ENCODE measurements at places on chromosomes 5 and 9. TPM values are rescaled to one million over a fixed set of nuclear protein-coding genes. Genes with fewer than 3 reads are reported as not detected.

DNA sequence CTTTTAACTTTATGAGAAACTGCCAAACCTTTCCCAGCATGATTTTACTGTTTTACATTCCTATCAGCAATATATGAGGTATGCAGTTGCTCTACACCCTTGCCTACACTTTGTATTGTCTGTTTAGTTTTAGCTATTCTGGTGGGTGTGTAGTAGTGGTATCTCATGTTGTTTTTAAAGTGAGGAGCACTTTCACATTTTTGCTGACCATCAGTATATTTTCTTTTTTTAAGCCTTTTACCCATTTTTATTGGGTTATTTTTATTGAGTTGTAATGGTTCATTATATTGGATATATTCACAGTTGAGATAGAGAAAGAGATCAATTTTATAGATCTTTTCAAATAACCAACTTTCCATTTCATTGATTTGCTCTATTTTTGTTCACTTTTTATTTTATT, 102.4 kb downstream of the BARX1 start:
- no peak for DNase-seq
- H3K4me3 ChIP-seq = no peak overlapping the region
- no peaks in the 10 kb centered on the region for H3K4me1 ChIP-seq
- H3K36me3 ChIP-seq = no peaks in the 10 kb centered on the region
- no peak overlapping the region for H3K27ac ChIP-seq
- peaks cover 8% of the 10 kb centered on the region for H3K27me3 ChIP-seq

WNK2 gene
- 7.7 TPM for total RNA-seq

DNA sequence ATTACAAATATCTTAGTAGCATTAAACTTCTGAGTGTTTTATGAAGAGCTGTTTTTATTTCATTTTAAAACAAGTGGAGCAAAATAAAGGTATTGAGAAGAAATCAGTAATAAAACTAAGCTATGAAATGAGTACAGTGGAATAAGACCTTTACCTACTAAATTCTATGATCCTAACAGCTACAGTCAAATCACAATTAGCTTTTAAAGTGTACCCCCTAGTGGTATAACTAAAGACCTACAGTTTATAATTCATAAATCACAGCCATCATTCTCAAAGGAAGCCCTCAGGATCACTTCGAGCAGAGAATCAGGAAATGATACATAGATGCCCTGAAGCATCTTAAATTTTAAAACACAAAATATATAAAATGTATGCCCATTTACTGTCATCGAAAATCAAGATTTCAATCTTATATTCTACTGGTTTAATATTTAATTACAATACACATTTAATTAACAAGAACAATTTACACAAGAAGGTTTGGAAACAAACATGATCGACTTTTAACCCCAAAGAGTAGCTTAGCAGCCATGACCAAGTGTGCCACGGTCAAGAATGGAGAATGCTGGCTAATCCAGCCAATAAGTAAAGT, 12.3 kb downstream of the CCNH start:
- H3K36me3 ChIP-seq = peaks cover 87% of the 10 kb centered on the region
- no peaks in the 10 kb centered on the region for H3K27me3 ChIP-seq
- H3K4me1 ChIP-seq = peaks cover 21% of the 10 kb centered on the region
- DNase-seq = no peak
- H3K4me3 ChIP-seq = no peak overlapping the region

FAM221B gene
- 0.32 TPM for total RNA-seq

- no peaks in the 10 kb centered on the region for H3K36me3 ChIP-seq
- no peak for DNase-seq
- H3K4me1 ChIP-seq = peaks cover 44% of the 10 kb centered on the region
- H3K27me3 ChIP-seq = no peaks in the 10 kb centered on the region
- H3K27ac ChIP-seq = peak overlapping the region; percentile 56
Observed at GRCh38 chr5:157562111-157562581, 13.4 kb downstream of the ADAM19 start.

DAB2 gene
- total RNA-seq = 164 TPM

GRIA1 gene
- 10.3 TPM for total RNA-seq

DNA sequence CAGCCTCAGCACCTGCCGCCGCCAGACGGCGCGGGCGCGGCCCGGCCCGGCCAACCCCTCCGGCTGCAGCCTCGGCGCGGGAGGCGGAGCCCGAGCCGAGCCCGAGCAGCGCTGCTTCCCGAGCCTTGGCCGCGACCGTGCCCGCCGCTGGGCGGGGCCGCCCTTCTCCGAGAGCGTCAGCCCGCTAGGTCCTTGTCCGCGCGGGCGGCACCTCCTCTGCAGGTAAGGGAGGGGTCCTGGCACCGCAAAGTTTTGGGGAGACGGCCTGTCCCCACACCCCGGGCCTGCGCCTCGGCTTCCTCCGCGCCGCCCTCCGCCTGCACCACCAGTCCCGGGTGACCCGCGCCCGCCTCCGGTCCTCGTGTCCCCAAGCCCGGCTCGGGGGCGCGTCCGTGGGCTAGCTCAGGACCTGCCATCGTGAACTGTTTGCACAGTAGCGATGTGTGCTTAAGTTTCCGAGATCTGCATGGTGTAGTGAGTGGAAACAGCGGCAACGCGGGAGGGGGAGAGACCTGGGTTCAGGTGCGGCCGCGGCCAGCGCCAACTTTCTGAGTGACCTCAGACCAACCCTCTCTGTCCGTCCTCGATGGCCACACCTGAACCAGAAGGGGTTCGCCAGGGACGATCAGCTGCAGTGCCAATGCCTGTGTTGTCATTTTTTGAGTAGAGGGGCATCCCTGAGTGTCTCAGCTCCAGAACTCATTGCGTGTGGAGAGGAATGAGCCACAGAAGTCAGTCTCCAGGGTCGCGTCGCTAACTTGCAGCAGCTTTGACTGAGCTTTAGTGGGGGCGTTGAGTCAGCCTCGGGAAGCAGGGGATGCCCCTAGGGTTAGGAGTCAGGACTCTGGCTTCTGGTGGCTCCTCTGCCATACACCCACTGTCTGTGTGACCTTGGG, at the start of gene FRMPD1:
FRMPD1 (plus strand) TSS at position 82 of the 896 bp plus-strand sequence. CDS start 41,688 bp downstream, outside the sequence.
- H3K27me3 ChIP-seq = peaks cover 62% of the 10 kb centered on the region
- peak; percentile 78 for DNase-seq
- peaks cover 11% of the 10 kb centered on the region for H3K4me1 ChIP-seq
- no peak within 1 kb of the TSS for H3K27ac ChIP-seq
- peak within 1 kb of the TSS; percentile 61 for H3K4me3 ChIP-seq

LAMC3 gene
- 26.4 TPM for total RNA-seq

GRCh38 chr5:4212981-4213819, 617.6 kb downstream of the IRX1 start:
- H3K4me3 ChIP-seq = no peak overlapping the region
- no peak overlapping the region for H3K27ac ChIP-seq
- no peak for DNase-seq
- H3K27me3 ChIP-seq = no peaks in the 10 kb centered on the region
- H3K36me3 ChIP-seq = no peaks in the 10 kb centered on the region

DNA sequence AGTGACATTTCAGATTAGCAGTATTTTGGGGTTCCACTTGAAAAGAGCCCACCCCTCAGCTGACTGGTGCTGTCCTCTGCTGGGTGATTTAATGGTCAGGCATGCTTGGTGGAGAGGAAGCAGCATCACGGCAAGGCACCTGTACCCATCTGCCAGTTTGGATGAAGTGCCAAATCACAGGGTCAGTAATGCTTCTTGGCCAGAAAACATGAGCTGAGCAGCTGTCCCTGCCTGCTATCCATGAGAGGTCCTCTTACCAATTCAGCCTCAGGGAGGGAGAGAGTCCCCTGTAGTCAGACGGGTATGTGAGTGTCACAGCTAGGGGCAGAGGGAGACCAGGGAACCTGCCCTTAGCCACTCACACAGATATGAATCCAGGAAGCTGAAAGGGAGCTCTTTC, 137.9 kb downstream of the SEC61B start:
- peaks cover 7% of the 10 kb centered on the region for H3K27me3 ChIP-seq
- H3K4me3 ChIP-seq = no peak overlapping the region
- H3K4me1 ChIP-seq = no peaks in the 10 kb centered on the region

GRCh38 chr9:98326459-98327248, 71.2 kb upstream of the TBC1D2 start:
- H3K27me3 ChIP-seq = no peaks in the 10 kb centered on the region
- H3K4me3 ChIP-seq = no peak overlapping the region
- no peaks in the 10 kb centered on the region for H3K36me3 ChIP-seq
- DNase-seq = no peak
- H3K27ac ChIP-seq = no peak overlapping the region
- H3K4me1 ChIP-seq = peaks cover 2% of the 10 kb centered on the region

DNA sequence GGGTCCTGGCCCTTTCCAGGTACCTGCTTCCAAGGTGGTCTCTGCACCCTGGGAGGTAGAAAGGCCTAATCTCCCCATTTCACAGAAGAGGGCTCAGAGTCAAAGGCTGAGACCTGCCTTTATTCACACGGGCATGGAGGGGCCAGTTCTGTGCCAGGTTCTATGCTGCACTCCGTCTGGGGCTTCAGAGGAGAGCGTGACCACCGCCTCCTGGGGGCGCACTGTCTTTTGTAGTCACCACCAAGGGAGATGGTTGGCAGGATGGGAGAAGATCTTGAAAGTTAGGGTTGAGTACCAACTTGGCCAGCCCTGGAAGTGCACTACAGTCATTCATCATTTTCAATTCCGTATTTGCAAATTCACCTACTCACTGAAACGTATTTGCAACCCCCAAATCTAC, 23.7 kb upstream of the PRDM12 start:
- no peak overlapping the region for H3K4me3 ChIP-seq
- H3K27ac ChIP-seq = no peak overlapping the region
- peaks cover 28% of the 10 kb centered on the region for H3K36me3 ChIP-seq
- no peaks in the 10 kb centered on the region for H3K4me1 ChIP-seq

GRCh38 chr5:95590880-95591279, 29.0 kb upstream of the GPR150 start:
- no peak overlapping the region for H3K27ac ChIP-seq
- H3K4me3 ChIP-seq = no peak overlapping the region
- no peaks in the 10 kb centered on the region for H3K4me1 ChIP-seq
- DNase-seq = no peak
- no peaks in the 10 kb centered on the region for H3K27me3 ChIP-seq
- H3K36me3 ChIP-seq = no peaks in the 10 kb centered on the region

GRCh38 chr5:17182981-17183380, 34.5 kb upstream of the BASP1 start:
- DNase-seq = no peak
- no peaks in the 10 kb centered on the region for H3K36me3 ChIP-seq
- H3K4me3 ChIP-seq = no peak overlapping the region
- H3K27ac ChIP-seq = no peak overlapping the region
- H3K4me1 ChIP-seq = peaks cover 22% of the 10 kb centered on the region
- no peaks in the 10 kb centered on the region for H3K27me3 ChIP-seq

- DNase-seq = no peak
- no peaks in the 10 kb centered on the region for H3K27me3 ChIP-seq
- peaks cover 41% of the 10 kb centered on the region for H3K4me1 ChIP-seq
- peak overlapping the region; percentile 88 for H3K27ac ChIP-seq
- peak overlapping the region; percentile 74 for H3K4me3 ChIP-seq
Observed at GRCh38 chr5:95730011-95730700, 980 bp upstream of the RHOBTB3 start.

GRCh38 chr9:111412280-111412679, 71.9 kb downstream of the ECPAS start:
- H3K27me3 ChIP-seq = no peaks in the 10 kb centered on the region
- H3K36me3 ChIP-seq = peaks cover 100% of the 10 kb centered on the region
- H3K4me1 ChIP-seq = no peaks in the 10 kb centered on the region
- no peak for DNase-seq

- peaks cover 33% of the 10 kb centered on the region for H3K36me3 ChIP-seq
- H3K4me1 ChIP-seq = peaks cover 36% of the 10 kb centered on the region
- DNase-seq = no peak
- H3K27me3 ChIP-seq = no peaks in the 10 kb centered on the region
- H3K4me3 ChIP-seq = no peak overlapping the region
Observed at GRCh38 chr5:150132740-150133139, 22.9 kb downstream of the PDGFRB start.

GRCh38 chr5:179261301-179262125, 83.7 kb downstream of the ADAMTS2 start:
- H3K27ac ChIP-seq = no peak overlapping the region
- H3K27me3 ChIP-seq = peaks cover 7% of the 10 kb centered on the region
- no peaks in the 10 kb centered on the region for H3K36me3 ChIP-seq
- no peak for DNase-seq

- H3K36me3 ChIP-seq = no peaks in the 10 kb centered on the region
- DNase-seq = no peak
- H3K27ac ChIP-seq = no peak within 1 kb of the TSS
Observed at GRCh38 chr9:21228122-21228521, at the start of gene IFNA17. Gene IFNA17 (minus strand): TSS chr9:21228222. CDS start chr9:21228173, 49 bp downstream.

OR1J2 gene
- total RNA-seq = not detected

FOXE1 gene
- total RNA-seq = not detected

DNA sequence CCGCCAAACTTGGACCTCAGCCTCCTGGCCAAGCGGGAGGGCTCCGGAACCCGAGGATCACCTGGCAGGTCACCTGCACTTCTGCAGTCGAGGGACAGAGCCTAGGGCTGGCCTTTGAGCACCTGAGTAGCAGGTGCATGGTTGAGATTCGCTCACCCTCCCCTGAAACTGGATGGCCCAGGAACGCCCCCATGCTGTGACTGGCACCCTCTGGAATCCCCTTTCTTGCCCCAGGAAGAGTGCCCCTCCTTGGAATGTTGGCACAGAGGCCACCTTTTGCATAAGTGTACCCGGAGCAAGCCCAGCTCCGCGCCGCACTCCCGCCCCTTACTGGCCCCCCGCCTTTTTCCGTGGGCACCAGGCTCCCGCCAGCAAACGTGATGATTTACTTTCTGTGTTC, 112.5 kb upstream of the IER5L start:
- H3K36me3 ChIP-seq = no peaks in the 10 kb centered on the region
- no peak overlapping the region for H3K4me3 ChIP-seq
- no peaks in the 10 kb centered on the region for H3K27me3 ChIP-seq
- no peak overlapping the region for H3K27ac ChIP-seq
- DNase-seq = peak; percentile 54

DNA sequence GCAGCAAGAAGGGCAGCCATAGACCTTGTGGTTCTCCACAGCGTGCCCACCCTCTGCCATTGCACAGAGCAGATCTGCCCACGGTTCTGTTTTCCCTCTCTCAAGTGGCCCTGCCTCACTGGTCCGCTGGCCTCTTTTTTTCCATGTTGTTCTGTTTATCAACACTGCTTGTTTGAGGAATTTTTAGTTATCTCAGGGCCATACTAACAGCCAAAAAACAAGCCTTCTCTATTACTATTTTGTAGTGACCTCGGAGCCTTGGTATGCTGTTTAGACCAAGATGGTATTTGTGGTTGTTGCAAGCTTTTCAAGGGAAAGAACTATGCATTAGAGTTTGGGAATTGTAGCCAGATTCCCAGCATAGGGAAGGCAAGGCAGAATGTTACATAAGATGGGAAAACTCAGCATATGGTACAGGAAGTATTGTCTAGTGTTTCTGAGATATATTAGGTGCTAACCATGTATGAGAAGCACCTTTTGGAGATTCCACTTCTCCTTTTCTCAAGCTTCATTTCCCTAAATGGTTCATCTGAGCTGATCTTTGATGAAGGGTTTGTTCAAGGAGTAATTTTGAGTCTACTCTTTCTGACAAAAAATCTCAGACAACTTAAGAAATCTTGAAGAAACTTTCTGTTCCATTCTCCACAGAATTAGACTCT, 54.3 kb downstream of the NUP214 start:
- H3K4me3 ChIP-seq = no peak overlapping the region
- peaks cover 4% of the 10 kb centered on the region for H3K4me1 ChIP-seq
- no peak for DNase-seq
